ENCODE measurements at places on chromosomes 3 and 15.

- no peak for DNase-seq
- H3K36me3 ChIP-seq, result no peaks in the 10 kb centered on the region
- H3K27ac ChIP-seq, result no peak overlapping the region
These were observed 41.6 kb downstream of the NR2C2 start for GRCh38 chr3:14988988-14989394.

DNA sequence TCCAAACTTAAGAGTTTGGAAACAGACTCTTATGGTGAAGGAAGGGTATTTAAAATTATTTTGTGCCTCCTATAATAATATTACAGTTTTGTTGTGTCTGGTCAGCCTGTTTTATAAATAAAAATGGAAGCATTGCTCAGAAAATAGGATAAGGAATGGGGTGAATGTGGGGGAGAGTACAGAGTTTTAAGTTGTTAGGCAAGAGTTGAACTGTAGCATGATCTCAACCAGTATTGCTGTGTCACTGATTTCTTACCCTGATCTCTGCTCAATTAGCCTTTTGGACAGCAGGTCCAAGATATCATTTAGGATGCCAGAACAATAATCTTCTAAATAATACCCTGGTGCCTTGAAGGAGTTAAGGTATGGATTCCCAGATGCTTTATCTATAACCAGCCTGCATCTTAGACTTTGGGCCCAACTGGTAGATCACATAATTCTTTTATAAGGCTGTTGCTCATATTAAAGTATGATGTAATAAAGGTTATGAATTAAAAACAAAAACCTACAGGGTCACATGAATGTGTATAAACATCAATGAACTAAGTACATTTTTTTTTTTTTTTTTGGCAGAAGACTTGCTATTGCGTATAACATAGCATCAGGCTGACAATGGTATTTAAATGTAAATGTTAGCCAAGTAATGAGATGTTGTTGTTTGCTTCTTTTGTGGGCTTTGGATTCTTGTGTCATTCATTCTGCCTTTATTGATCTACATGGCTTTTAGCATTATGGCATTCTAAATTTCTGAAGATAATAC lies 70.0 kb downstream of the MITF start:
- DNase-seq, result no peak
- H3K4me1 ChIP-seq, result peaks cover 3% of the 10 kb centered on the region
- no peaks in the 10 kb centered on the region for H3K27me3 ChIP-seq
- no peaks in the 10 kb centered on the region for H3K36me3 ChIP-seq

- no peaks in the 10 kb centered on the region for H3K36me3 ChIP-seq
- no peak overlapping the region for H3K4me3 ChIP-seq
- H3K27me3 ChIP-seq, result no peaks in the 10 kb centered on the region
- no peak for DNase-seq
- no peaks in the 10 kb centered on the region for H3K4me1 ChIP-seq
These were observed 12.3 kb upstream of the CD200 start for GRCh38 chr3:112320691-112321090.

GRCh38 chr3:35184775-35185174 lies 454.6 kb upstream of the ARPP21 start:
- H3K4me3 ChIP-seq, result no peak overlapping the region
- H3K27me3 ChIP-seq, result no peaks in the 10 kb centered on the region
- no peaks in the 10 kb centered on the region for H3K4me1 ChIP-seq
- DNase-seq, result no peak

- no peak overlapping the region for H3K27ac ChIP-seq
- no peaks in the 10 kb centered on the region for H3K36me3 ChIP-seq
- no peak overlapping the region for H3K4me3 ChIP-seq
- H3K4me1 ChIP-seq, result no peaks in the 10 kb centered on the region
- DNase-seq, result no peak
These were observed 34.6 kb upstream of the AEN start for GRCh38 chr15:88586401-88587162.

- peaks cover 37% of the 10 kb centered on the region for H3K36me3 ChIP-seq
- H3K27ac ChIP-seq, result no peak overlapping the region
- H3K4me3 ChIP-seq, result no peak overlapping the region
- no peaks in the 10 kb centered on the region for H3K27me3 ChIP-seq
- no peaks in the 10 kb centered on the region for H3K4me1 ChIP-seq
These were observed 74.6 kb upstream of the PSMD6 start for GRCh38 chr3:64097920-64098319.
